ENCODE measurements at places on chromosomes 13 and 19. TPM values are rescaled to one million over a fixed set of nuclear protein-coding genes. Genes with fewer than 3 reads are reported as not detected.

The ASF1B gene
- 4.5 TPM for total RNA-seq

The STOML3 gene
- not detected for total RNA-seq

The ZFP82 gene
- total RNA-seq = 4.1 TPM

- no peaks in the 10 kb centered on the region for H3K36me3 ChIP-seq
- no peak for DNase-seq
- H3K4me3 ChIP-seq = no peak overlapping the region
- H3K27ac ChIP-seq = no peak overlapping the region
- H3K4me1 ChIP-seq = no peaks in the 10 kb centered on the region
- no peaks in the 10 kb centered on the region for H3K27me3 ChIP-seq
Measured at GRCh38 chr13:108444448-108444847, 174.9 kb downstream of the TNFSF13B start.

GRCh38 chr19:51367255-51367564 lies 1.0 kb upstream of the ETFB start:
- H3K4me3 ChIP-seq = peak overlapping the region; percentile 95
- peaks cover 7% of the 10 kb centered on the region for H3K36me3 ChIP-seq
- no peaks in the 10 kb centered on the region for H3K27me3 ChIP-seq
- H3K4me1 ChIP-seq = peaks cover 82% of the 10 kb centered on the region
- DNase-seq = no peak

- DNase-seq = no peak
- H3K27me3 ChIP-seq = peaks cover 11% of the 10 kb centered on the region
Measured at GRCh38 chr13:112940236-112940635, 28.8 kb upstream of the MCF2L start.

DNA sequence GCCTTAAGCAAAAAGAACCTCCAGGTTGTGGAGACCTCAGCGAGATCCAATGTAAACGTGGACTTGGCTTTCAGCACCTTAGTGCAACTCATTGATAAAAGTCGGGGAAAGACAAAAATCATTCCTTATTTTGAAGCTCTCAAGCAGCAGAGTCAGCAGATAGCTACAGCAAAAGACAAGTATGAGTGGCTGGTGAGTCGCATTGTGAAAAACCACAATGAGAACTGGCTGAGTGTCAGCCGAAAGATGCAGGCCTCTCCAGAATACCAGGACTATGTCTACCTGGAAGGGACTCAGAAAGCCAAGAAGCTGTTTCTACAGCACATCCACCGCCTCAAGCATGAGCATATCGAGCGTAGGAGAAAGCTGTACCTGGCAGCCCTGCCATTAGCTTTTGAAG lies 58.5 kb downstream of the ARHGAP35 start:
- no peak for DNase-seq
- H3K4me1 ChIP-seq = peaks cover 6% of the 10 kb centered on the region
- H3K27me3 ChIP-seq = no peaks in the 10 kb centered on the region
- H3K27ac ChIP-seq = no peak overlapping the region

GRCh38 chr13:89822467-89822866 lies 1525.0 kb upstream of the MIR17HG start:
- H3K27me3 ChIP-seq = no peaks in the 10 kb centered on the region
- H3K4me3 ChIP-seq = no peak overlapping the region
- H3K36me3 ChIP-seq = no peaks in the 10 kb centered on the region
- DNase-seq = no peak

Measured in natural killer cell (primary cell).